Skeletal muscle cell (primary cell): ENCODE measurements at places on chromosomes 11 and 22.

GRCh38 chr11:88680806-88681205 lies 343.3 kb upstream of the CTSC start:
- DNase-seq: no peak

GRCh38 chr11:125192717-125193415 lies 28.3 kb downstream of the PKNOX2 start:
- no peak for DNase-seq

- no peak for DNase-seq
Measured at GRCh38 chr11:8294251-8294935, 30.7 kb upstream of the LMO1 start.

DNA sequence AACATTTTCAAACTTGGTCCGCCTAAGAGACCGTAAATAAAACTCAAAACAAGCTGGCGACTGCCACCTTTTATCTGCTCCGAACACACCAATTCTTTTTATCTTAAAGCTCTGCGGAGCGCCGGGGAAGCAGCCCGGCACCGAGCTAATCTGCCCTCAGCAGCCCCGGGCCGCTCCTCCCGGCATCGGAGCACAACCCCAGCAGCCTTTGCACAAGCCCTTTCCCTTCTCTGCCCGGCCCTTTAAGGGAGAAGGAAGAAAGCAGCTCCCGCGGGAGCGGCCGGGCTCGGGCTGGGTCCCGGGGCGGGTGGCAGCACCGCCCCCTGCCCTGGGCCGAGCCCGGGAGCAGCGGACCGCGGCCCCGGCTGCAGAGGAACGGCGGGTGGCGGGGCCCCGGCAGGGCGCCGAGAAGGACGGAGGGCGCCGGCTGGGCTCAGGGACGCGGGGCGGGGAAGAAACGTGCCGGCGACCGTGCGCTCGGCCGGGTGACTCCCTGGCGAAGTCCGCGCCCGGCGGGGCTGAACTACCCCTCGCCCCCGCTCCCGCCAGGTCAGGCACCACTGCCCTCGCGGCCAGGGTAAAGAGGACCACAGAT lies 133.6 kb upstream of the C11orf58 start:
- DNase-seq: no peak

GRCh38 chr11:12725055-12725862 lies 51.0 kb downstream of the TEAD1 start:
- no peak for DNase-seq

GRCh38 chr22:46561435-46561905 lies 24.1 kb upstream of the CELSR1 start:
- no peak for DNase-seq

DNA sequence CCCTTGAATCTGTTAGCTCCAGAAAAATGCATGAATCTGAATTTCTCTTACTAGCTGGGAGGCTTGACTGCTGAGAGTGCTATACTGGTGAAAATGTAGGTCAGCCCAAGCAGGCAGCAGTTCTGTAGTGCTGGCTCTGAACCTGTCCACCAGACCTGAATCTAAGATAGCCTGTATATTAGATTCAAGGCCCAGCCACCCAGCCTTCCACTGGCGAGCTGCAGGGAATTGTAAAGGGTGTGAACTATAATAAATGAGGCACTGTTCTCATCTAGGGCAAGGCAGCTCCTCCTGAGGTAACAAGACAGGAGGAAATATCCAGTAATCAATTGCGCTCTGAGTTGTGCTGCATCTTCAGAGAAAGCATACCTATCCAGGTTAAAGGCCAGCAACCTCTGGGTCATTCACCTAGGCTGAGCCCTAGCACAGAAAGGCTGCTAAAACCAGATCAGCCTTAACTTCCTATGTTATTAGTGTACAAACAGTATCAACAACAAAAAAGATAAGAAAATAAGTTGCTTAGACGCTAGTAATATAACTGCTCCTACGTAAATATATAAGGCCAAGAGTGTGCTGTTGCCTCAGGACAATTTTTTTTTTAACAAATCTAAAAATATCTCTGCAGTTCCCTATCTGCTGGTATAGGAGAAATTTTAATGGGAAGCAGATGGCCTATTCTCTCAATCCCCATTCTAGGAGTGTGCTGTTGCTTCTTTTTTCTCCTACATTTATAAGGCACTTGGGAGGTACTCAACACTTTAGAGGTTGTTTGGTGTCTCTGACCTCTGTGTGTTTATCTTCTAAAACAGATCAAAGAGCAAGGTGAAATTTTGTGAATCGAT lies 63.0 kb downstream of the RELT start:
- no peak for DNase-seq

DNA sequence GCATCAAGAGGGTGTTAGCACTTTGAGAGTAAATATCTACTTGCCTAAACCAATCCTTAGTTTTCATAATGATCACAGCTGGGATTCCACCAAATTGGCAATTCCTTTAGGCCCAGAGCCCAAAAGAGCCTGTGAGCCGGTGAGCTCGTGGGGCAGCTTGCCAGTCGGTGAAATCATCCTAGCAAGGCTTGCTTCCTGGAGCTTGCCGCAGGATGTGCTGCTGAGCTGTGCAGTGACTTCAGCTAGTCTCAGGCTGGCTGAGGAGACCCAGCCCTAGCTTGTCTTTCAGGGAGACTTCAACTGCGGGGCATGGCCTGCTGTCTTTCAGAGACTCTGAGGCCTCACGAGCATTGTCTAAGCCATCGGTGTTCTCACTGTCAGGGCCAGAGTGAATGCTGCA lies 73.6 kb upstream of the SUSD2 start:
- peak; percentile 76 for DNase-seq

DNA sequence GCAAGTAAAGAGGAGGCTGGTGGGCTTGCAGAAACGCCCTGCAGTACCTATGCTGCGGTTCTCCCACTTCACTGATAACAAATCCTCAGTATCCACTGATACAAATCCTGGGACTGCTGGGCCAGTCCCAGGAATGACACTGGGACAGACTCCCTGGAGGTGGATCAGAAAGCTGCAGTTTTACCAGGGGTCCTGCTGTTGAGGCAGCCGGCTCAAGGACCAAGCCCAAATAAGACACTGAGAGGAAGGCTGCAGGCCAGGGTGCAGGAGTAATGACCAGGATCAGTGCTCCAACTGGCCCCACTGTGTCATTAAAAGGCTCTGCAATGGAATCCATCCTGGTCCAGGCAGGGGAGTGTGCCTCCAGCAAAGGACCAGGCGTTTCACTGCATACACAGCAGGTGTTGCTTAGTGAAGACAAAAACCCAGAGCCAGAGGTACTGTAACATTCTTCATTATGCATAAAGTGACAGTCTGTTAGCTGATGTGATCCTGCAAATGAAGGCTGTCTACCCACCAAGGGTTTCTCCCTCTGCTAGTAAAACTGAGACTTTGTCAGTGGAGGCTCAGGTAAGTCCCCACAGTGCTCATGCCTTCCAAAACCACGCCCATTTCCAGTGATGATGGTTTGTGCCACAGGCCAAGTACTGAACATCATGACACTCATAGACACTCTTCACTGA lies 1.4 kb upstream of the C22orf39 start:
- no peak for DNase-seq
